ENCODE measurements at places on chromosomes 4 and X.

DNA sequence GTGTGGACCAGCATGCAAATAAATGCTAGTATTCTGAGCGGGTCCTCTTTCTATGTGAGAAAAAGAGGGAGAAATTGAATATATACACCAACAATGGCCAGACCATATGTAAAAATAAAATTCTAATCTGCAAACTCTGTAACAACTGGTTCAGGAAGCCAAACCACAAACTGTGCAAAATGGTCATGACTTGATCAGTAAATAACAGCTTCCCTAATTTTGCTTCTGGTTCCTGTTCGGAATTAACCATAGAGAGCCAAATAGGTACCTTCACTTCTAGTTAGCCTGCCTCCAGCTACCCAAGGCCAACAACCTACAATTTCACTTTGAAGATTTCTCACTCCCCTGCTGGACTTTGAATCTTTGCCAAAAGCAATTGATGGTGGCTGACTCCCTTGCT lies 1313.2 kb downstream of the ADGRL3 start:
- DNase-seq, result no peak

DNA sequence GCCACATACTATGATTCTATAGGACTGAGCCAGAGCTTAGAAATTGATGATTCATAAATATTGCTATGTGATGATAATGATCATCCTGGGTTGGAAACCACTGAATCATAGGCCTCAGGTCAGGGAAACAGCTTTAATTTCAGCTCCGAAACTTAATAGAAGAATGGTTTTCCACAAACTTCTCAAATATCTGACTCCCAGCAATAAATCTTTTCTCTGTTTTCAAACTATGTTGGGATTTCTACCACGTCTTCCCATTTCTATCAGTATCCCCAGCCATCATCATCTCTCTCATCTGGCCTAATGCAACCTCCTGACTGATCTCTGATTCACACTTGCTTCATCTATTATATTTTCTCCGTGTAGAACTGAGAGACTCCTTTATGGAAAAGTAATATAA lies 521.8 kb upstream of the AGA start:
- DNase-seq, result no peak

- DNase-seq, result no peak
These were observed 24.5 kb upstream of the RNF212 start for GRCh38 chr4:1137850-1138249.

- no peak for DNase-seq
These were observed 3.0 kb downstream of the MEPE start for GRCh38 chr4:87835743-87836142.

- no peak for DNase-seq
These were observed 81.6 kb downstream of the WDR19 start for GRCh38 chr4:39263895-39264294.

- no peak for DNase-seq
These were observed 21.9 kb upstream of the GPR78 start for GRCh38 chr4:8558080-8558960.

DNA sequence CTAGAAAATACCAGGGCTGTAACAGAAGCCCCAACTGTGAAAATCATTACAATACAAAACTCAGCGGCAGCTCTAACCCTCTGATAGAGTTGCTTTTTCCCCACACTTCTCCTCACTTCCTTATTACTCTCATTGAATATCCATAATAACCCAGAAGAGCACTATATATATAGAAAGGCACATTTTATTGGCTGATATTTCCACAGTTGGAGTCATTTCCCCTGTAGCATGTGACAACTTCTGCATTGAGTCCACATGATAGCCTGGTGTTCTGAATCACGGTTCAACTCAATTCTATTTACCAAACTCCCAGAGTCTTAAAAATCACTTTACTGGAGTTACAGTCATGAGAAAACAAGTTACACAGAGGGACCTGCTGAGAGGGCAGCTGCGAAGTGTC lies 46.6 kb upstream of the NWD2 start:
- no peak for DNase-seq
